Right ventricle myocardium inferior (tissue), 1 donor: ENCODE measurements at places on chromosomes 12 and 14. TPM values are rescaled to one million over a fixed set of nuclear protein-coding genes. Genes with fewer than 3 reads are reported as not detected.

- DNase-seq: no peak
Observed at GRCh38 chr12:52975820-52976573, 27.1 kb downstream of the KRT18 start.

- peak; percentile 56 for DNase-seq
Observed at GRCh38 chr12:109736552-109737108, 23.0 kb downstream of the FAM222A start.

DNA sequence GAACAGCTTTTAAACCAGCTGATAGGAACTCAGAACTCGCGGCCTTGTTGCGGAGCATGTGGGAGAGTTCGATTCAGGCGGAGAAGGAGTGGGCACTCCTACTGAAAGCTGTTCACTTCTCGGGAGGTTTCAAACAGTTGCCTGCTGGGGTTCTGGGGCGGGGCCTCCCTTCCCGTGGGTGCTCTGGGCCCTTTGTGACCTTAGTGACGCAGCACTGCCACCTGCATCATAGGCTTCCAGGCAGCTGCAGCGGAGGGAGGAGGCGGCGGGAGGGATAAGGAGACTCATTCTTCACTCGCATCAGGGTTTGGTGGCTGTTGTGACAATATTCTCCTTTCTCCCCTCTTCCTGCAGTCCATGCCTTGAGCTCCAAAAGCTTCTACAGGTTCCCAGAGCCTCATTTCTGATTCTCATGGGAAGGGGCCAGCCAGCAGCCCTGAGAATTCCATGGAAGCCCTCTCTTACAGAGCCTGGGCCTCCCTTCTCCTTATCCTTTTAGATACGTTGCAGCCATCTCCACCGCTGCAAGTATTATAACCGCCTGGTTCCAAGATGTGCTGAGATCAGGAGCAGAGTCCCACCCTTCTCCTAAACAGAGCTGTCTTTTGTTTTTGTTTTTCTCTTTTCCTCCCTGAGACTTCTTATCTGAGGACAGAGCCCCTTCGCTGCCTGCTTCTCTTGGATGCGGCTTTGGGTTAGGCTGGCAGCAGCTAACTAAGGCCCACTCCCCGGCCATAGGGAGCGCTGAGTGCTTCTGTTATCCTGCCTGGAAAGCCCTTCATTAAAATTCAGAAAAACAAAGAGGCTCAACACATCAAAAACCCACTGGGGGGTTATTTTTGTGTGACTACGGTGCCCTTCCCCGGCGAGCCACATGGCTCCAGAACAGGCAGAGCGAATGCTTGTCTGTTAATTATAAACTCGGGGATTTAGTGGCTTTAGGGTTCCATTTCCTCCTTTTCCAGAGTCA is 67.6 kb upstream of the GPATCH2L start:
- no peak for DNase-seq

Gene LYSET
- total RNA-seq: 23.0 TPM

DNA sequence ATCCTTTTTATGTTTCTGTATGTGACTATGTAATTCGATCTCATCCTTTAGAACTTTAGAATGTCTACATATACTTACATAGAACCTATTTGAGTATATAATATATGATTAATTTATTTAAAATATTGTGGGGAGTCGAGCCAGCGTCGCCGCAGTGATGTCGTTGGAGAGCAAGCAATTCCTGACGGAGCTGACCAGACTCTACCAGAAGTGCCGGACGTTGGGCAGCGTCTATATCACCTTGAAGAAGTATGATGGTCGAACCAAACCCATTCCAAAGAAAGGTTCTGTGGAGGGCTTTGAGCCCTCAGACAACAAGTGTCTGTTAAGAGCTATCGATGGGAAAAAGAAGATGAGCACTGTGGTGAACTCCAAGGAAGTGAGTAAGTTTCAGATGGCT is 6.4 kb upstream of the CD27 start:
- DNase-seq: no peak

Gene VASH1
- 14.4 TPM for total RNA-seq

GRCh38 chr12:1719139-1719538 is 28.3 kb downstream of the ADIPOR2 start:
- DNase-seq: no peak

Gene HPD
- 2.3 TPM for total RNA-seq

Gene HECTD4
- total RNA-seq: 22.6 TPM

- DNase-seq: no peak
Observed at GRCh38 chr14:53032161-53032803, 81.4 kb upstream of the FERMT2 start.

Gene GNB3
- total RNA-seq: 4.0 TPM

Gene SRRM4
- 0.43 TPM for total RNA-seq

GRCh38 chr12:55682087-55682796 is 25.5 kb downstream of the ITGA7 start:
- DNase-seq: peak; percentile 20

Gene OR4Q3
- total RNA-seq: not detected

DNA sequence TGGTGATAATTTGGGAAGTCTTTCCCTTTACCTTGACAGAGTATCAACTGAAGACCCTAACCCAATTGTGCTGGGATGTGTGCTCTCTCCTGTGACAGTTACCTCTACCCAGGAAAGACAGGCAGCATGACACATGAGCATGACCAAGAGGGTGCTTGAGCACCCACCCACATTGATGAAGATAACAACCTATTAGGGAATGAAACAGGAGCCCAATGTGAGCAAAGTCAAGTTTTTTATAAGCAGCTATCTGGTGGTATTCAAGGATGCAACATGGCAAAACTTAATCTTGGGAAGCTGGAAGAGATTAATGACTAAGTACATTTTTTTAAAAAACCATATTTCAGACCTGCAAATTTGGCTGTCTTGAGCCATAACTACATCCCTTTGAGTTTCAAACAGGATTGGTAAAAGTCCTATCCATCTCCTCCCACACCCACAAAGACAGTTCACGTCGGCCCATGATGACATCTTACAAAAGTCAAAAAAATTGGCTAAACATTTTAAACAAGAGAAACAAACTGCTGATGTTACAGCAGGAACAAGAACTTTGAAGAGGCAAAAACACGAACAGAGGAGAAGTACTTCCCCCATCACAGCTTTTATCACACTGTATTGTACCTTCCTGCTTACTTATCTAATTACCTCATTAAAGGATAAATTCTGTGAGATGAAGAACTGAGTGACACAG is 60.3 kb downstream of the MED13L start:
- no peak for DNase-seq
